Vein endothelial cell (primary cell): ENCODE measurements at places on chromosomes 2 and 18. TPM values are rescaled to one million over a fixed set of nuclear protein-coding genes. Genes with fewer than 3 reads are reported as not detected.

MEP1B gene
- total RNA-seq: not detected in 2 replicates

NFATC1 gene
- 9.8 and 10.2 TPM in 2 replicates for total RNA-seq

DNMT3A gene
- total RNA-seq: 23.2 and 28.4 TPM in 2 replicates

AKAIN1 gene
- not detected in 2 replicates for total RNA-seq

SERPINB10 gene
- total RNA-seq: not detected in 2 replicates

NETO1 gene
- total RNA-seq: not detected in 2 replicates

GREB1L gene
- 6.0 and 12.4 TPM in 2 replicates for total RNA-seq

TCF7L1 gene
- 6.2 and 8.3 TPM in 2 replicates for total RNA-seq

RIT2 gene
- total RNA-seq: not detected in 2 replicates

ANKRD30BL gene
- not detected in 2 replicates for total RNA-seq

ANTXR1 gene
- total RNA-seq: 0.98 and 2.6 TPM in 2 replicates

STON1 gene
- total RNA-seq: 4.8 and 6.2 TPM in 2 replicates

ANKRD53 gene
- total RNA-seq: 0.38 and 0.98 TPM in 2 replicates

CFAP221 gene
- total RNA-seq: not detected in 2 replicates

FARP2 gene
- 49.6 and 60.7 TPM in 2 replicates for total RNA-seq

ANO7 gene
- 1.6 and 1.9 TPM in 2 replicates for total RNA-seq

LYPD1 gene
- 1.9 and 24.5 TPM in 2 replicates for total RNA-seq

CBLN2 gene
- 0.19 and 0.98 TPM in 2 replicates for total RNA-seq

TLX2 gene
- total RNA-seq: not detected in 2 replicates

KIAA2012 gene
- not detected in 2 replicates for total RNA-seq

C2orf15 gene
- total RNA-seq: 0.33 TPM in 1 of 2 replicates, not detected in the other

SOWAHC gene
- total RNA-seq: 2.9 and 6.2 TPM in 2 replicates

SETBP1 gene
- total RNA-seq: 8.5 and 9.3 TPM in 2 replicates

C2orf78 gene
- not detected in 2 replicates for total RNA-seq

POMC gene
- 0.29 and 0.98 TPM in 2 replicates for total RNA-seq

CXCR4 gene
- 98.6 and 311 TPM in 2 replicates for total RNA-seq

B4GALT6 gene
- 11.4 and 17.1 TPM in 2 replicates for total RNA-seq

HOXD8 gene
- 22.1 and 24.8 TPM in 2 replicates for total RNA-seq

KCNIP3 gene
- 0.33 and 0.48 TPM in 2 replicates for total RNA-seq

NOP58 gene
- total RNA-seq: 57.8 and 69.0 TPM in 2 replicates

ABCG8 gene
- total RNA-seq: not detected in 2 replicates

COL4A4 gene
- under 0.01 TPM in 1 of 2 replicates, not detected in the other for total RNA-seq

MC4R gene
- total RNA-seq: not detected in 2 replicates

GALNT5 gene
- not detected in 2 replicates for total RNA-seq

ZAP70 gene
- not detected in 2 replicates for total RNA-seq
